ENCODE measurements at places on chromosomes 2 and 18. TPM values are rescaled to one million over a fixed set of nuclear protein-coding genes. Genes with fewer than 3 reads are reported as not detected.
A peak's percentile ranks its signal among the peaks of the same experiment; 100 is the strongest.

SH3BP4 gene
- 58.6 TPM for total RNA-seq

CFC1 gene
- 1.2 TPM for total RNA-seq

- DNase-seq = no peak
These were observed 959.4 kb upstream of the CELF4 start for GRCh38 chr18:38525039-38525438.

- peak; percentile 50 for DNase-seq
These were observed 433 bp downstream of the SH3RF3 start for GRCh38 chr2:109129356-109129920.

DNA sequence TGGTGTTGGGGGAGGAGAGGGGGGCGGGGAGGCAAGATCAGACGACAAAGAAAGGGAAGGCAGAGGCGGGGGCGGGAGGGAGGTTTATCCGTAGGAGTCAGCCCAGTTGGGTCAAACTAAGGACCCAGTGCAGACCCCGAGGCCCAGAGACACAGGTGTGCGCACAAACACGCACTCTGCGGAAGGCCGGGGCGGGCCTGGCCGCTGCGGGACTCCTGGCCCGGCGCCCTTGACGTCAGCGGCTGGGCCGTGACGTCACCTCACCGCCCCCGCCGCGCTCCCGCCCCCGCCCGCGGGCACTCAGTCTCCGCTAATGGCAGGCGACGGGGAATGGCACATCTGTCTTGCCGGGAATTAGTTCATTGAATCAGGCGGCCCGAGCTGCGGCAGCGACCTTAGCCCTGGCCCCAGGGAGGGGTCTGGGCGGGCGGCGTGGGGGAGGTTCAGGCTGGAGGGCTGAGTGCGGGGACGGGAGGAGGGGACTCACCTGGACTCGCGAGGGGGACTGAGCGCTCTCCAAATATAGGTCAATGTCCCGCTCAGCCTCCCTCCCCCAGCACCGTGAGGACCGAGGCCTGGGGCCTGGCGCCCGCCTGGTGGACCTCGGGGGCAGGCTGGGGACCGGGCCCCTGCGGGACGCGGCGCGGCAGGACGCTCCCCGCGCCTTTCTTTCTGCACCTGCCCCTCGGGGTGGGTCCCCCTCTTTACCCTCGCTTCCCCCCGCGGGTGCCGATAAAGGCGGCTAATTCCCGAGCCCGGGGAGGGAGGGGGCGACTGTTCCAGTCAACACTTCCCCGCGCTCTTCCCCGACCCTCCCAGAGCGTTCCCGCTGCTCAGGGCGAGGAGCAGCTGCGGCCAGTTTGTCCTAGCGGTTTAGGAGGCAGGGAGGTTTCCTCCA lies 15.5 kb upstream of the ECEL1 start:
- DNase-seq = no peak

DNA sequence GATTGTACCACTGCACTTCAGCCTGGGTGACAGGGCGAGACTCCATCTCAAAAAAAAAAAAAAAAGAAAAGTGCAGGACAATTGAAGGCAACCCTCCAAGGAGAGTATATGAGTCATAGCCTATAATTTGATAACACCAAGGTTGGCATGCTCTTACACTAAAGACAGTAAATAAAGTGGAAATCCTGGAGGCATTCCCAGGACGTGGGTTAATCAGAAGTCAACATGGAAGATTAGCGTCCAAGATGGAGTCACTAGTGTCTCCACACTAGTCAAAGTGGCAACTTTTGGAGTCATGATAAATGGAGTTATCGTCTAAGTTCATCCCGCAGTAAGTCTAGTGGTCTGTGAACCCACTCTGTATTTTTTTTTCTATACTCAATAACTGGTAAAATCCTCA lies 21.2 kb upstream of the UGGT1 start:
- no peak for DNase-seq

FAM237A gene
- total RNA-seq = not detected

DNA sequence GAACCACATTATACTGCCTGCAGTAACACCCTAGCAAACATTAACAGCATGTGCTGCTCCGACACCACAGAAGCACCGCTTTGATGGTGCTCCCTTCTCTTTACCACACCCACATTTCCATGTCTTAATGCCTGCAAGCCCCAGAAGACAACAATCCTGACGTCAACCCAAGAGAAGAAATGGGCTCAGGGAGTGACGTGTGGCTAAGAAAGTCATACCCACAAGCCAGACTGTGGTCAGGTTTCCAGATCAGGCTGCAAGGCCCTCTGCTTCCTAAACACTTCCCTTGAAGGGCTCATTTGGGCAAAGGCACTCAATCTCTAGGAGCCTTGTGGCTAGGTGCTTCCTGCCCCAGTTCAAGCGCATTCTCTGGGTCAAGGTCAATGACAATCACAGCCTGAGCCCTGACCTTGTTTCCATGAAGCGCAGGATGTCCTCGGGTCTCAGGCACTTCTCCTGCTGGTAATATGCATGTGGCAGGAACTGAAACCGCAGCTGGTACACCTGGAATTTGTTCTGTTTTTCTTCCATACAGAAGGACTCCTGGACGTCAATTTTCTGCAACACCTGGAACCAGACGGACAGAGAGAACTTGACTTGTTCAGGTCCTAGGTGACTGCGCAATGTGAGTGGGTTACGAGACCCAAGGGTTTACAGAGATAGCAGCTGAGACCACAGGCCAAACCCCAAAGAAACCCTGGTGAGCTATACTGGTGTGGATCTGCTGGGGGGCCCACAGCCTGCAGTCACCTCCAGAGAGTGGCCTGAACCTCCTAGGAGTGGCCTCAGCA lies 67.2 kb downstream of the POLR1A start:
- DNase-seq = no peak

- DNase-seq = no peak
These were observed 5.2 kb upstream of the PPP4R1 start for GRCh38 chr18:9619545-9619944.

DNA sequence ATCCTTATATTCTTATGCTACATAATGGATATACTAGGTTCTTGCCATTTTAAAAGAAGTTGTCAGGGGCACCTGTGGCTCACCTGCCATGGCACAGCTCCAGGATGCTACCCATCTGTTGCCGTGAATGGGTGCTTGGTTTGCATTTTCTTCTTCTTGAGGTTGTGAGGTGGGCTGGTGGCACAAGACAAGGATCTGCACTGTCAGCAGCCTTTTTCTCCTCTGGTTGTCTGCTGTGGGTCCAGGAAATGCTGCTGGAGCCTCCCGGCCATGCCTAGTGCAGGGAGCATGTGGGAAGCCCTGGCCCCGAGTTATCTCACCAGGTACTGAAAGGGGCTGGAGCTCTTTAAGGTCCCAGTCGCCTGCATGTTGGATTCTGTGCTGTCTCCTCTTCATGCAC lies 2.6 kb downstream of the IL1R1 start:
- DNase-seq = no peak

KLHL14 gene
- 1.3 TPM for total RNA-seq

DNA sequence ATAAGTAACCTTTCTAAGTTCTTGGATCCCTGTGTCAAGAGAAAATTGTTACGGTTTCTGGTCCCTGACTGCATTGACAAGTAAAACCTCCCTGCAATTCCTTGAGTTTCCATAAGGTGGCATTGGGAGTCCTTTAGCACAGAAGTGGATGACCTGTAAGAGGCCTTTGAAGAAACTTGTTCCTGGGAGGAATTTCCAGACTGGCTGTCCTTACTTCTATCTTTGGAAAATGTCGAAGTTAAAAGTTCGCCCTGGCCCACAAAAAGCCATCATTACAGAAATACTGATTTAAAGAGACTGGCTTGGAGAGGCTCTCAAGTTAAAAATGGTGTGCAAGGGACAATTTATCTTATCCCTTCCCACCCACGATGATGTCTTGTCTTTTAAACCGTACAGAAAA lies 218.4 kb downstream of the CDH20 start:
- peak; percentile 70 for DNase-seq
